ENCODE measurements at places on chromosomes 2 and 18.
A peak's percentile ranks its signal among the peaks of the same experiment; 100 is the strongest.

- no peak for DNase-seq
Measured at GRCh38 chr2:202172439-202173211, 65.8 kb downstream of the SUMO1 start.

DNA sequence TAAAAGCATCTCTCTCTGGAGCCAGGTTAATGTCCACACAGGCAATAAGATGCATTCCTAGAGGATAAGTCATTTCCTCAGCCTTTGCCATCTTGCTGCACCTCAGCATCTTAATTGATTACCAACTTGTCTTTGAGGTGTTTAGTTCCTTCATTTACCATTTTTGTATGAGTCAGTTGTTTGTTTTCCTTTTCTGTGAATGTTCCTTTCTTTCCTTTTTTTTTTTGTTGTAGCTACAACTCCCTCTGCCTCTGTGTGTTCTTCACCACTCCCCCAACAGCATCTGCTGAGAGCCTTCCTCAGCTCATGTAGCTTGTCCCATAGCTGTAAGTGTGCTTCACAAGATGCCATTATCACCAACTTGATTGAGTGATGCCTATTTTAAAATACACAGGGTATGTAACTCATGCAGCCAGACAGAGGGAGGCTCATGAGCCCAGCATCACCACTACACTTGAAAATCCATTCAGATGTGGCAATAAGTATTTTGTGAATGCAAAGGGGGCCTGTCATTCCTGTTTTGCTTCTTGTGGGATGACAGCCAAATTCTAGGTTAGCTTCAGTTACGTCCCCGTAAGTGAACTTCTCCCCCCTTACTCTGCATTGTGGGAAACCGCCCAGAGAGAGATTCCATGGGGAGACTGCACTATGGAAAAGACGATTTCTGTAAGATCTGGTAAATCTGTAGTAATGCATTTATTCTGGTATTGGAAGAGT lies 315.9 kb upstream of the ZEB2 start:
- DNase-seq, result peak; percentile 67

DNA sequence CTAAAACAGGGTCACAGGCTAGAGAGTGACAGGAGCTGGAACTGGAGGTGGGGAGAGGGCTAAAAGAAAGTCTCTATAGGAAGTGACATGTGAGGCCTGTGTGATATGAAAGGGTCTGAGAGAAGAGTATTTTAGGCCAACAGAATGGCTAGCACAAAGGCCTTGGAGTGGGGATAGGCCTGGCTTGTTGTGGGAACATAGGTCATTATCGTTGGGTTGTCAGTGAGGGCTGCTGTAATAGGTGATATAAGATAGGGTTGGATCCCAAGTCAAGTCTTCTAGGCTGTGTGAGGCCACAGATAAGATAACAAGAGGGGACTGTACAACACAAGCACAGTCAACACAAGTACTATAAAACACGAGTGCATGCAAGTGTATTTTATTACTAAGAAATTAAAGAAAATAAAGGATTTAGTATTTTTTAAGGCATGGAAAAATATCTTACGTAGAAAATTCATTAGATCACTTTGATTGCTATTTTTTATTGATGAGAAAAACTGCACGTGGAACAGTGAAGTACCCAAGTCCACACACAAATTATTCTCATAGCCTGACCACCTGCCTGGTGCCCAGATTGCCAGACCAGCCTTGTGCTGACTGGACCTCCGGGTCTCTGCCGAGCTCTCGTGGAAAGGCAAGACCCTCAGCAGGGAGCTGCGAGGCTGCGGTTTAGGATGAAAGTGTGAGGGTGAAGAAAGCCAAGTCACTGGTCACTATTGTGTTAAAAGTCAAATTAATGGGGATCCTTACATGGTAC lies 14.1 kb downstream of the LTBP1 start:
- DNase-seq, result no peak

GRCh38 chr18:49733896-49734585 lies 79.3 kb downstream of the ACAA2 start:
- DNase-seq, result no peak

GRCh38 chr2:128292599-128293425 lies 25.9 kb downstream of the HS6ST1 start:
- no peak for DNase-seq

DNA sequence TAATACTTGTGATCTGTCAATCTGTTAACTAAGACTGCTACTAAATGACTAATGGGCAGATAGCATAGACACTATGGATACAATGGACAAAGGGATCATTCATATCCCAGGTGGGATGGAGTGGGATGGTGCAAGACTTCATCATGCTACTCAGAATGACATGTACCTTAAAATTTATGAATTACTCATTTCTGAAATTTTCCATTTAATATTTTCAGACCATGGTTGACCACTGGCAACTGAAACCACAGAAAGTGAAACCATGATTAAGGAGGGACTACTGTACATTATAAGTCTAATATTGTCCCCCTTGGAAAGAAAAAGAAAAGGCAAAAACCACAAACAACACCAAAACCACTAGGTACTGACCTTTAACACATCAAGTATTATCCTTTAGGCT lies 247.0 kb upstream of the SYT4 start:
- DNase-seq, result no peak

DNA sequence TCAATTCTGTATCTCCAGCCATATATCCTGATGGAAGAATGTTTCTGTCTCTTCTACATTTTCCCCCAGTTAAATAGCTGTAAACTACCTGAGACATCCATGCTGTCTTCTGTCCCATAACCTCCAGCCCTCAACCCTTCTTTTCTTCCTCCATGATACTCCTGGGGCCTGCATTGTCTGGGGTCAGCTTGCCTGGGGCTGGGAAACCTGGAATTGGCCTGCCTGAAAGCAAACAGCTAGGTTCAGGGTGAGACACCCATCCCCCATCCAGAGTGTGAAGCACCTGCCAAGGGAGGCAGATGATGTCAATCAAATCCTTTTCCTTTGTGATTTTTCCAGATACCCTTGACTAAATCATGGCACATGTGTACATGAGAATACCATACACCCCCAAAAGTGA lies 313.7 kb upstream of the MGAT5 start:
- no peak for DNase-seq

DNA sequence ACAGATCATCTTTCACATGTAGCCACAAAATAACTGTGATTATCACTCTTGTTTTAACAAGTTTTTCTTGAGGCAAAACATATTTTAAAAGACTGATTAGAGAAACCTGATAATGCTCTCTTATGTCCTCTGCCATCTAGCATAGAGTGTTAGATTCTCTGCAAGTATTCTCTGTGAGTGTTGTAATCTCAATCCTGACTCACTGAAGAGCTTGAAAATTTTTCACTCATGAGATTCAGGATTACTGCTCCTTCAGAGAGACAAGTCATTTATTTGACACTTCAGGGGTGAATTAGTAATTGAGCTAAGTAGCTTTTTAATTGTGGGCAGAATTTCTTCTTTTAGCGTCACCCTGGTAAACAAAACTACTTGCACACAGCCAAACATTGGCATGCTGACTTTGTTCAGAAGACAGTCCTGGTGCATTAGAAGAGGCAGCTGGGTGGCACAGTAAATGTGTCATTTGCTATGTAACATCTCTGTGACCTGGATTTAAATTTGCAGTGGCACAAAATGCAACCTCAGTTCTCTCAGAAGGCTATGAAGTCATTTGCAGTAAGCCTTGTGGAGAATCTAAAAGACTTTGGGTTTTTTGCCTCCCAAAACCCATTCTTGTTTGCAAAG lies 172.9 kb downstream of the LRP1B start:
- DNase-seq, result no peak

DNA sequence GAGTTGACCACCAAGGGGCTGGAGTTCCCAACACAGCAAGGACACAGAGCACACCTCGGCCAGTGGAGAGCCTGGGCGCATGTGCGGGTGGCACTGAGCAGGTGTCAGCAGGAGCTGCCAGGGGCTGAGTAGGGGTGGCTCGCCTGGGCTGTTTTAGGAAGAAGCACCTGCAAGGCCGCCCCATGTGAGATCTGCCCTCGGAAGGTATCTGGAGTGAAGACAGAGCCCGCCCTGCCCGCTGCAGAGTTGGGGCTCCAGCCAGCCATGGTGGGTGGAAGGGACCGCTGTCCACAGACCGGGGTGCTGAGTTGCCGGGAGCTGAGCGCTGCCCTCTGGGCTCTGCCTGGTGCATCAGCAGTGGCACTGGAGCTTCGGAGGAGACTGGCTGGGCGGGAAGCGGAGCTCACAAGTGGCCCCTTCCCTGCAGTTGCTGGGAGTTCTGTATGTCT lies 35.2 kb downstream of the MTERF4 start:
- DNase-seq, result peak; percentile 68

DNA sequence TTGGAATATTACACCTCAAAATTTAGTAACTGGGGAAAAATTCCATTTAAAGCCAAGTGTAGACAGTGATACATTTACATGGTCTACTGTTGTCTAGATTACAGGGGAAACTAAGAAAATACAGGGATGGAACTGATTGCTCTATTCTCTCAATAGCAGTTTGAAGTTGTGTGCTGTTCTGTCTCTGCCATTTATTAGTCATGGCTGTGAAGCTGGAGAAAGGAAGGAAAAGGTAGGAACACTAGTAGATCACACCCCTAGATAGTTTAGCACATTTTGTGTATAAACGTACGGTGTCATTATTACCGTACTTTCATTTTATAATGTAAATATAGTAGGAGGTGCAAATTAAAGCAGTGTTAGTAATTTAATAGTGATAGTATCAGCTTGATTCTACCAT lies 170.5 kb downstream of the PHLPP1 start:
- no peak for DNase-seq

DNA sequence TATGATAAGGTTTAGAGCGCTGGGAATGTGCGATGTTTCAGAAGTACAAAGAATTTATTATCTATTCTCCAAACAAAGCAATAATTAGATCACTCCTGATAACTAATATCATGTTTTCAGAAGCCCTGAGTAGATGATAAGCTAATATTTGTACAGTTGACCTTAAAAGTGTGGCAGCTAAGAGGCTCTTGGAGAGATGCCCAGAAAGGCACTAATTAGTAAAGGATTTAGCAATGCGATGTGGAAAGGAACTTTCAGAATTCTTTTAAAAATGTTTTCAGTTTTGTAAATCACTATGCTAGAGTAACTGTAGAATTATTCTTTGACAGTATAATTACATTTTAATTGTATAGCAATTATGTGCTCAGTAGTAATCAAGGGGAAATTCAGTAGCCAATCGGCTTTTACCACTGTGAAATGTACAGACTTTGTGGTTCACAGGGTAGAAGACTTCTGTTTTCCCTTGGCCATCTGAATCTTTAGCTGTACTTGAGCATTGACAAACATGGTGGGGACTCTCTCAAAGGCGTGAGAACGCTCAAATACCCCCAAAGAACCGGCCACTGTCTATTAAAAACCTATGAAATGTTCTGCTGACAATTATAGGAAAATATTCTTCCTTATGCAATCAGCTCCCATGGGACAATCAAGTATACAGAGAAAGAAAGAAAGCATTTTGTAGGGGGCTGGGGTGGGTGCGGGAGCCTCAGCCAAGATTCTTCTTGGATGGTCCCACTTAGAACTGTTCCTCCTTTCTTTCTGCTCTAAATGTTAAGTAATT lies 262.8 kb upstream of the AGAP1 start:
- DNase-seq, result no peak

- no peak for DNase-seq
Measured at GRCh38 chr2:145653553-145653952, 1133.6 kb upstream of the ZEB2 start.

DNA sequence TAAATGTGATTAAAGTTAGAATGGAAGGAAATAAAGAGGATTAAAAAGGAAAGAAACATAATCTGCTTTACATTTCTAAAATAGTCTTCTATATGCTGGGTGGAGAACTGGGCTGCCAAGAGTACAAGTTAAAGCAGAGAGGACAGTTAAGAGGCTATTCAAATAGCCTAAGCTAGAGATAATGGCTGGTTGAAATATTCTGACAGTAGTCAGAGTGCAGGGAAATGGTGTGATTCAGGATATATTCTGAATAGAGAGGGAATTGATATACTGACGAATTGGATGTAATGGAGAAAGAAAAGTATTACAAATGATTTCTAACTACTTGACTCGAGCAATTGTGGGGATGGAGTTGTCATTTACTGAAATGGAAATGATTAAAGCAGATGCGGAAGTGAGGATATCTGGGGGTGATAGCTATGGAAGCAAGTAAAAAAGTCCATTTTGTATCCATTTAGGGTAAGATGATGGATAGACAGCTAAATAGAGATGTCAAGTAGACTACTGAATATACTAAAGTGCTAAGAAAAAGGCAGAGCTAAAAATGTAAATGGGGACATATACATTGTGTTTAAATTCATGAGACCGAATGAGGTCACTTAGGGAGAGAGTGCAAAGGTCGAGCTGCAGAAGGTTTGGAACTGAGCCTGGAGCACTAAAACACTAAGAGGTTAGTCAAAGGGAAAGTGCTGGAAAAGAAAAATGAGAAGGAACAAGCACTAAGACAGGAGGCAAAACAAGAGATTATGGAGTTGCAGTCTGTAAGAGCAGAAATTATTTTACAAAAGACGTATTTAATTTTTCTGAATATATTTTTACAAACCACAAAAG lies 696.8 kb downstream of the LRRTM4 start:
- DNase-seq, result no peak

GRCh38 chr2:20614201-20615067 lies 36.5 kb downstream of the HS1BP3 start:
- peak; percentile 53 for DNase-seq

GRCh38 chr2:26587994-26588393 lies 53.2 kb downstream of the CIB4 start:
- DNase-seq, result peak; percentile 44

DNA sequence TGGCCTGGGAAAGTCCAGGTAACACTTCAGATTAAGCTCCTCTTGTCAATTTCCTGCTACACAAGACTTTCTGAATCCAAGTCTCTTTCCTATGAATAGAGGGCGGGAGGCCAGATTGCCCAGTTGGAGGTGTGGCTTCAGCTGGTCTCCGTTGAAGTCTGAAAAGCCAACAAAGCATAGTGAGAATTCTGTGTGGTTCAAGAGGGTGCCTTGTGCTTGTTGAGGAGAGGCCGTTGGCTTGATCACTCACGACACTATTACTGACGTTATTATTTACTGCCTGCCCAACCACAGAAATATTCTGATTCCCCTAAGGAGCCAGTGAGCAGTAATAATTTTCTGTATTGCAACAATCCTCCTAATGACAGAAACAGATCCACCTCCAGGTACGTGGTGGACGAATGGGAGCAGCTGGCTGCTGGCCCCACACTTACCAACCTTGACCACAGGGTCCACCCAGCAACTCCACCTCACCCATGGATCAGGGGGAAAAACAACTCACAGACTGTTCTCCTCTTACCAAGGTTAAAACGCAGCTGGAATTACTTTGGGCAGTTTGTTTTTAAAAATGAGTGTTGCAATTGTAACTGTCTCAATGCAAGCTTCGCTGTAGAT lies 21.9 kb downstream of the NRP2 start:
- no peak for DNase-seq

DNA sequence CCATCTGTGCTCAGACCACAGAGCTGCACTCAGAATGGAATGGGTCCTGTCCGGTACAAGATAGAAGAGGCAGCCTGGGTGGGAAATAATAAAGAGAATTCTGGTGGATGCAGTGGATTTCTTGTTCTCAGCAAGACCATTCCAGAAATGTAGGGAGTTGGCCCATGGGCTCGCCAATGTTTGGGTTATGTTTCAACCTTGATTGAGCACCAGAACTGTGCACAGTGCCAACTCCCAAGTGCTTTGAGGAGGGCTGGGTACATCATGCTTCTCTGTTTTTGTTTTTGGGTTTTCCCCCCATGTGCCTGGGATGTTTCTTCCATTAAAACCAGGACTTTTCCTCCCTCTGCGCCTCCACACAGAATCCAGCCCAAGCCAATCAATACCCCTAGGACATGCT lies 304.1 kb downstream of the TNS1 start:
- DNase-seq, result peak; percentile 7

Measured in islet precursor cell (in vitro differentiated cells).